ENCODE measurements at places on chromosomes 2 and 18.

- DNase-seq: no peak
Observed at GRCh38 chr2:240128608-240129145, 7.4 kb downstream of the COPS9 start.

- peak; percentile 2 for DNase-seq
Observed at GRCh38 chr2:125516496-125517109, 1139.4 kb upstream of the GYPC start.

DNA sequence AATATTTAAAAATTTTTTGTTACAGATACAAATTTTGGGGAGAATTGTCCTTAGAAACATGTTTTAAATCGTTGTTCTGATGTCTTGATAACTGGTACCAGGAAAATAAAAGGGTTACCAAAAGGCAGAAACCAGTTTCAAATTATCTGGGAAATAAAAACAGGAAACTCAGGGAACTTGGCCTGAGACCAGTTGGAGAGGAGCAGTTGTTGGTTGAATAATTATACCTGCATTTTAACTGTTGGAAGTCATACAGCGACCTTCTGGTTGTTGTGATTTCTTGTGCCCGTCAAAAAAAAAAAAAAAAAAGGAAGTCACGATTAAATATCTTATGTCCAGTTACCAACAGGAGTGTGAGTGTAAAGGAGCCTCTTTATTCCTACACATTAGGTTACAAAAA, 51.8 kb downstream of the CRIM1 start:
- no peak for DNase-seq

GRCh38 chr2:66555091-66555490, 120.2 kb downstream of the MEIS1 start:
- DNase-seq: no peak

DNA sequence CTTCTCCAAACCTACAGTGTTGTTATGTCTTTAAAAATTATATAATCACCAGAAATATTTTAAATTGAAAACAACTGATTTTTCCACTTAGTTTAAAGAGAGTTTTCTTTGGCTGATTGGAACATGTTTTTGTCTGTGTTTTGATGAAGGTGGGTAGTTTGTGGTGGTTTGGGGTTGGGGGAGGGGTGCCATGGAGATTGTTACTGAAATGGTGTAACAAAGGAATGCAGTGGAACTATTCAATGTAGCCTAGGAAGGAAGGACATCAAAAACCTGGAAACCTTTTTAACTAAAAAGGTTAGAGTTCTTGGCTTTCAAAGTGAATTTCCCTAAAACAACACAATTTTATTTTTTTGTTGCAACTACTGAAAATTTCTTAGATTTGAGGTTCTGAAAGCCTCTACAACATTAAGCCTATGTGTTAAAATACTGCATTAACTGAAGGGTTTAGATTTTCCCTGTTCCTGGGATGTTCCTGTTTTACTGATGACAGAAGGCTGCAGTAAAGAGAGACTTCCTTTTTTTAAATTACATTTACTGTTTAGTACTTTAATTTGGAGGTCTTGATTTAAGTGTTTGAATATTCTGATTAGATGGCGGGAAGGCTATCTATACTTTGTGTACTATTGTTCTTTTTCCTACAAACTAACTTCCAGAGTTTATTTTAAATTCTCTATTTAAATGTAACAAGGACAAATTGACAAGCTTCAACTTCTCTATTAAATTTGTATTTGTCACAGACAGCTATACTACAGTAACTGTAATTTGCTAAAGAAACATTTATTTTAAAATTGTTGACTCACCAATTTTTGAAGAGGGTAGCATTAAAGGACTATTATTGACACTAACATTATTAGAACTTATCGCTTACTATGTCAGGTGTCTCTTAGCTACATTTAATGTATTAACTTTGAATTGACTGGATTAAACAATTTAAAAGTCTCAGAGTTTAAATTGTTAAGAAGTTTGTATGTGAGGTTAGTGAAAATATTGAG, 87.7 kb downstream of the LIMS1 start:
- no peak for DNase-seq

DNA sequence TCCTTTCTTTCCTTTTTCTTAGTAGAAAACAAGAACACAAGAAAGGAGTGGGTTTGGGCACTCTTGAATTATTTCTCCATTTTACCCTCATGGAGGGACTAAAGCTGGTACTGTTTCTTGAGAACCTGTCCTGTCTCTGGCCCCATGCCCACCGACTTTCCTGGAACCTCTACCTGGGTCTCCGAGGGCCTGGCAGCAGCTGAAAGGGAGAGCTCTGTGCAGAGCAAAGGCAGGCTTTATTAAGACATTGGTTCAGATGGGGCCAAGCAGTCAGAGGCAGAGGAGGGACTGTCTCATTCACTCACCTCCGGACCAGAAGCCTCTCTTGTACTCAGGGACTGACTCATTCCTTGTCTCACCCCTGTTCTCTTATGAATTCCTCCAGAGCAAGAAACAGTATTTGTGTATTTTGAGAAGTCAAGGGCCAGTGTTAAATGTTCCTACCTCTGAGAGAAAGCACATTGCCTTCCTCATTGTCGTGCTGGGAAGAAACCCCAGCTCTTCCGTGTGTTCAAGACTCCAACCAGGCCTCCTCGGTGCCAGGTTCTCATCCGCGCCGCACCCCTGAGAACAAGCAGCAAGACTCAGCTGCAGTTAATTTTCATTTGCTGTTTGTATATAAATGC, 201.9 kb upstream of the NT5C1B start:
- DNase-seq: no peak

DNA sequence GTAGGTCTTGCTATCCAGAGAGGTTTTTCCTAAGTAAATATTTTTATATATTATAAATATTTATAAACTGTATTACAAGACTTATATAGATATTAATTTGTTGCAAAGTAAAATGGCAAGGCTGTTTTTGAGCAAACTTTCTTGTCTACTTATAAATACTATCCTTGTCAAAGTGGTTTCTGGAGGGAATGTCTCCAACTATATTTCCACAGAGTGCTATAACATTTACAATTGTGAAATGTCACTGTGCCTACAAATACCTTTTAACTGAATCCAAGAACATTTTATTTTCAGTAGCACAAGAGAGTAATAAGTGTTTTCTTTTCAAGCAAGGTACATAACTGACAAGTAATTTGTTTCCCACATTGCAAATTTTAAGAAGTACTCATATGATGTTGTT, 256.8 kb downstream of the ZNF385B start:
- no peak for DNase-seq

DNA sequence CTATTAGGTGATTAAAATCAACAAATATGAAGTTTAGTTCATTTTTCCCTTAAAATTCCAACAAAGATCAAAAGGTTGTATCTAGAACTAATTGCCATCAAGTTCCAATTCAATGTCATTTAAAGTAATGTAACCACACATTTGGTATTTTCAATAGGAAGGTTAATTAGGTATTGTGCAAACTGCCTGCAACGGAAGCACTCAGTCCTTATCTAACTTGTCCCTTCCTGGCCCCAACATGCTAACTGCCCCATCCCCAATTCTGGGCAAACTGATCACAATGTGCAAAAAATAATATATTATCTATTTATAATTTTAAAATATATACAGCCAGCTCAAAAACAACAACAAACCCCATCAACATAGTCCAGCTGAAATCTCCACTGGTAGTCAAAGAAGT, 33.2 kb downstream of the VIL1 start:
- DNase-seq: no peak

DNA sequence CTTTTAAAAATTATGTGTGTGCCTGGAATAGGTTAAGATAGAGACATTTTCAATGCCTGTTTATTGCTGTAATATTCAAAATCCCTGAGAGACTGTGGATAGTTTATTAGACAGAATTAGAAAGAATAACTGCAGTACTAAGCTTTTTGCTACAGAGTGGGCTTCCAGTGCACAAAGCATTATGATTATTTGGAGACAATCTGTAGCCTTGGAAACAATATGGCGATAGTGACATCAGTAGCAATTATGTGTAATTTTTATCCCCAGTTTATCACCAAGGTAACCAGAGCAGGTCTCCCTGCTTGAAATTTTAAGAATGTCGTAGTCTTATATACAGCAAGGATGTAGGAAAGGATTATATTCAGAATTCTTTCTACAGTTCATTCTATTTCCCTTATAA, 100.0 kb downstream of the MYO3B start:
- DNase-seq: no peak

DNA sequence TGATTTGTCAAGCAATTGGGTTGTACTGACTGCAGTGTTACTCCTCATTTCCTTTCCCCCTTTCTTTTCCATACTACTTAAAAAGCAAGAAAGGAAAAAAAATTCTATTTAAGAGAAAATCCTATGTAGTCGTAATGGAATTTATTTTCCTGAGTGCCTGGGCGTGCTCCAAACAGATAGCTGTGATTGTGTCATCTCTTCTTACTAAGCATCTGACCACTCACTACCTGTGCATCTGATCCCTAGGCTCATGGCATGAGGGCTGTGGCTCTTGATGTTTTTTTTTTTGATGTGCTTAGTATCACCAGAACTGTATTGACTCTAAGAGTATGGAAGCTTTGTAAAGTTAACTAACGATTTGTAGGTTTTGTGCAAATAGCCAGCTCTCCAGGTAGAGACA, 19.0 kb downstream of the CRIM1 start:
- DNase-seq: no peak

GRCh38 chr2:25397777-25398176, 56.1 kb upstream of the DNMT3A start:
- DNase-seq: no peak

DNA sequence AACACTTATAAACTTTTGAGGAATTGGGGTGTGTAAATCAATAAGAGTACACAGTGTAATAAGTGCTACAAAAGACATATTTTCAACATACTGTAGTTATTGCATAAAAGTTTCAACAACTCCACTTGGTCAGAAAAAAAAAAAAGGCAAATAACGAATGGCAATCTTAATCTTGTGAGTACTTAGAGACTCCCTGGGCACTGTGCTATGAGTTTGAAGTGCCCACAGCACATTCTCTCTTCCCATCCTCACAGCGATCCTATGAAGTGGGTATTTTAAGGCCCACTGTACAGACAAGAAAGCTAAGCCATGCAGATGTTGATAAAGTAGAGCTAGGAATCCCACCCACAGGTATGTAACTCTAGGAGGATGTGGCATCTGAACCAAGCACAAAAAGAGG, 112.3 kb downstream of the STK39 start:
- DNase-seq: no peak

DNA sequence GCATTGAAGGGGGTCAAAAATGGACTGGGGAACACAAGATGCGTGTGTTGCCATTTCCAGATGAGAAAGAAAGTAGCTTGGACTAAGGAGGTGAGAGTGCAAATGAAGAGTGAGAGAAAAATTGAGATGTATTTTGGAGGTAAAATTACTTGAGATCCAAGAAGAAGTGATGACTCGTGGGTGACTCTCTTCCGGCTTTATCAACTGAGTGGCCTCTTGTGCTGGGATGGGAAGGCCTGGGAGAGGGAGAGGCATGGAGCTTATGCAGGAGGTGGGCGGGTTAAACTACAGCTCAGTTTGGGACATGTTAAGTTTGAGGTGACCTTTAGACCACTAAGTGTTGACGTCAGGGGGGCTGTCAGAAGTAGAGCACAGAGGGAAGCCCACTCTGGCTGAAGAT, 34.9 kb downstream of the SULT1C2 start:
- no peak for DNase-seq

DNA sequence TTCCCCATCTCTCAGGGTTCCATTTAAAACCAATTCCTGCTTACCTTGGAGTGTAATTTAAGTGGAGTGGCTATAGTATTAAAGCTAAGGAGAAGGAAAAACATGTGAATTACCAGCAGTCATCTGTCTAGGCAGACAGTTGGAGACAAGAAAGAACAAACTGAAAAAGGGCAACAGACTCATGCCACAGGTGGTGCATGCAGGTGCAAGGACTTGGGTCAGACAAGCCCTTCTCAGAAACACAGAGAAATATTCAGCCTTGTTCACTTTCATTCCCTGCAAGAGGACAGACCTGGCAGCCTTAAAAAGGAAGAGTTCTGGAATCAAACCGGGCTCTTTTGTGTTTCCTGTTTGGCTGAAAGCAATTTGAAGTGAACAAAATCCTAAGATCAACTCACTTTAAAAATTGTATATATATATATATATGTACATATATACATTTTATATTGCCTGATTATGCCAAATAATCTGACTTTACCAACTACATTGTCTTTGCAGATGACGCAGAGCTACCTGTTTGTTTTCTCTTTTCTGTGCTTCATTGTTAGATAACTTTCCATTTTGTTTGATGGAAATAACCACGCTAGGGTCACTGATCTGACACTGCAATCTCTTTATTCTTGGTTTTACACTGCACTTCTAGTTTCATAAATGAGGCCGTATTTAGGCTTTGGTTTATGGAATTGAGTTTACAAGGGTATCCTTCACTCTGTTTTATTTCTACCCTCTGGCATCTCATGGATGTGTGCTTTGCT, 35.1 kb upstream of the VPS54 start:
- DNase-seq: no peak

- no peak for DNase-seq
Observed at GRCh38 chr18:12534820-12535219, 123.1 kb downstream of the SPIRE1 start.

DNA sequence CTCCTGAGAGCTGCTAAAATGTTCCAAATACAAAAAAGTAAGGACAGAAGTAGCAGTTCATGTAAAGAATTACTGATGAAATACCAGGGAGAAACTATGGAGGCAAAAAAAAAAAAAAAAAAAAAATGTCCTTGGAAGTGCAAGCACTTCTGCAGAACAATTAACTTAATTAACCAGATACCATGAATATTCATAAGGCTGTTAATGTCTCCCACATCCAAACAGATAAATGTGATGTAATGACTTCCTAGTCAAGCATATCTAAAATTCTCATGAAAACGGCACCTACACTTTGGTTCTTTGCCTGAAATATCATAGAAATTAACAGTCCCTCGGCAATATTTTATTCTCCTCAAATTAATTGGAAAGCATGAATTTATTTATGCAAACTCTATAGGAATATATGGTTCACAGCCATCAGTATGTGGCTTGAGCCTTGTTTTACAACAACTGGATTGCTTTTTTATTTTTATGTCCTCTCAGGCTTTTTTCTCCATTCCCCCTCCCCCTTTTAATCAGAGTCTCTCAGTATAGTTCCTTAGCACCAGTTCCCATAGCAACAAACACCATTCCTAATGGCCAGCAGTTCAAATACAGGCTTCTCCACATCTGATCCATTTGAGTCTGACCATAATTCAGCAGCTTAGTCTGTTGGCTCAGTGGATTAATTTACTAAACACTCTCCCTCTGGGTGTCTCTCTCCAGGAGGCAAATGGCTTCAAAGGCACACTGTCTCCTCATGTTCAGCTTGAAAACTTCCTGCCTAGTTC, 97.1 kb downstream of the ITGA4 start:
- no peak for DNase-seq

- no peak for DNase-seq
Observed at GRCh38 chr2:213723041-213723560, 438.8 kb downstream of the SPAG16 start.

DNA sequence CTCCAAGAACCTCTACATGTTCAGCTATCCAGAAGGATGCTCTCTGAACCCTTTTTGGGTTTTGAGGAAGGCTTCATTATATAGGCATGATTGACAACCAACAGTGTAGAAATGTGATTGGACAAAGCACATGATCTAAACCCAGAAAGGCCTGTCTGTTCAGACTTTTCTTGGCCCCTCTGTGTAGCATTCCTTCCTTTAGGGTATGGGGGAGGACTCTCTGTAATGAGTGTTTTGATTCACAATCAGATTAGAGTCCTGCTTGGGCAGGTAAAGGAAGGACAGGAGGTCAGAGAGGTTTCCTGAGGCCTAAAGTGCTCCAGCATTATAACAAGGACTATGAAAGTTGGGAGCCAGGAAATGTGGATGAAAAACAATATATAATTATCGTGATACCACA, 13.6 kb downstream of the GULP1 start:
- no peak for DNase-seq

- no peak for DNase-seq
Observed at GRCh38 chr2:105689484-105689883, 55.2 kb upstream of the NCK2 start.

GRCh38 chr2:181682026-181682789, 1.9 kb upstream of the NEUROD1 start:
- DNase-seq: no peak

Data from GM12891 (cell line).